A172 (cell line): ENCODE measurements at places on chromosomes 1 and 21.
A peak's percentile ranks its signal among the peaks of the same experiment; 100 is the strongest.

DNA sequence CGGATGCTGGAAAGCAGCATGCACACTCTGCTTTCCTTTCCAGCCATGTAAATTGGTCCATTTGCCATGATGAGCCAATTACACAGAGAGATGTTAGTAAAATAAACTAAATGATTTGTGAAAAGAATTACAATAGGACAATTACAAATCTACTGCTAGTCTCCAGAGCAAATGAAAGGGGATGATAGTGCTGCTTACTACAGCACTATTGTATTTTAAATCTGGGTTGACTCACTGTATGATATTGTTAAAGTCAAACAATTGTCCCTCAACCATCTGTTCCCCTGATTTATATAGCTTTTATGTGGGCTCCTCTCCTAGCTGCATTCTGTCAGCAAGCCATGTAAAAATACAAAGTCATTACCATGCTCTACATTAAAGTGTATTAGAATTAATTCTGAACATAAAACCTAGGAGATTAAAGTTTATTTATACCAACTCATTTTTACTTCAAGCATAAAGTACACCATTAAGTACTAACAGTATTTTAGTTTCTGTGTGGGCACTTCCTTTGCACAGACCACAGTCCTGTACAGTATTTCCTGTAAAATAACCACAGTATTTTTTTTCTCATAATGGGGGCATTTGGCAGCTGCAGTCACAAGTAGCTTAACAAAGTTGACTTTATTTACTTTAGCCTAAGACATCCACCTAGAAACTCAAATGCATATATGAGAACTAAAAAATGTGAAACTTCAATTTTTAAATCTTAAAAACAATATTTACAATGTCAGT is 135.8 kb downstream of the VAV3 start:
- DNase-seq = peak; percentile 16

DNA sequence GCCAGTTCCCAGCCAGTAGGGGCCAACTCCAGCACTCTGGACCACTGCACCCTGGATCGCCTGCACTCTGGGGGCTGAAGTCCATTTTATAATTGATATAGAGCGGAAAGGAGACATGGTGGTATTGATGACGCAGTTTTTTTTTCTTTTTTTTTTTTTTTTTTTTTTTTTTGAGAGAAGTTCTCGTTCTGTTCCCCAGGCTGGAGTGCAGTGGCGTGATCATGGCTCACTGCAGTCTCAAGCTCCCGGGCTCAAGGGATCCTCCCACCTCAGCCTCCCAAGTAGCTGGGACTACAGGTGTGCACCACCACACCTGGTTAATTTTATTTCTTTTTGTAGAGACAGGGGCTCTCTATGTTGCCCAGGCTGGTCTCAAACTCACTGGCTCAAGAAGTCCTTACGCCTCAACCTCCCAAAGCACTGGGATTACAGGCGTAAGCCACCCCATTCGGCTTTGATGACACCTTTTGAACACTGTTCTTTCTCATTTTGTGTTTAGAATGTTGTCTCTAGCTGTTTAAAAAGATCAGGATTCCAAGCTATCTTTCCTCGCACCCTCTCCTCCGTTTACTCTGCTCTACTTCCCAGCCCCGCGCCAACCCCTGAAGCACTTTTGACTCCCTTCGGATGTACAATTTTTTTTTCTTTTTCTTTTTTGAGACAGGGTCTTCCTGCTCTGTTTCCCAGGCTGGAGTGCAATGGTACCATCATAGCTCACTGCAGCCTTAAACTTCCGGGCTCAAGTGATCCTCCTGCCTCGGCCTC is 960 bp downstream of the MX2 start:
- DNase-seq = no peak

GRCh38 chr1:53166912-53167311 is 24.5 kb upstream of the SLC1A7 start:
- no peak for DNase-seq

DNA sequence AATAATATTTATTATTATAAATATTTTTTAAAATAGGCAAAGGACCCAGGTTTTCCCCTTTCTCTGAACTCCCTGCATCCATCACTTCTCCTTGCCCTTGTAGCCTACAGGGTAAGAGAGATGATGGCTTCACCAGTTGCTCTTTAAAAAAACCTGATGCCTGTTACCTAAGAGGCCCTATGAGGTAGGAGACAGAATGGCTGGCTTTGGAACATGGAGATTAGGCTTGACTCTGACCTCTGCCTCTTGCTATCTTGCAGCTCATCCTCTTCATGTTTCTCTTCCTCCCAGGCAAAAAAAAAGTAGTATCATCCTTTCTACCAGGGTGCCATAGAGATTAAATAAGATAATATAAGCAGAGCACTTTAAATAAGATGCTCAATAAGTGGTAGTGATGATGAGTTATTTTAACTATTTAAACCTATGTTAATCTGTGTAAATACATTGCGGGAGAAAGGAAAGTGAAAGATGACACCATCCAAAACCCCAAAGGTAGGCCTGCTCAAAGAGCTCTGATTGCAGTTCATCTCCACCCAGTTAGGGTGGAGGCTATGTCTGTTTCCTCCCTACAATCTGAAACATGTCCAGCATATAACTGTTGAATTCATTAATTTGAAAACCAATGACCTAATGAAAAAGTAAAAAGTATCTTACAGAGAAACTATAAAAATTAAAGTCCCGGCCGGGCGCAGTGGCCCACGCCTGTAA is 51.8 kb downstream of the RGS2 start:
- DNase-seq = no peak

GRCh38 chr1:240734001-240734400 is 122.0 kb upstream of the GREM2 start:
- no peak for DNase-seq

GRCh38 chr1:68448365-68448764 is 1.4 kb downstream of the RPE65 start:
- DNase-seq = no peak

GRCh38 chr1:6497867-6498575 is 6.6 kb upstream of the PLEKHG5 start:
- DNase-seq = no peak

GRCh38 chr1:70790232-70790923 is 257.2 kb downstream of the PTGER3 start:
- no peak for DNase-seq

GRCh38 chr1:212255705-212256307 is 29.4 kb upstream of the PPP2R5A start:
- DNase-seq = no peak

DNA sequence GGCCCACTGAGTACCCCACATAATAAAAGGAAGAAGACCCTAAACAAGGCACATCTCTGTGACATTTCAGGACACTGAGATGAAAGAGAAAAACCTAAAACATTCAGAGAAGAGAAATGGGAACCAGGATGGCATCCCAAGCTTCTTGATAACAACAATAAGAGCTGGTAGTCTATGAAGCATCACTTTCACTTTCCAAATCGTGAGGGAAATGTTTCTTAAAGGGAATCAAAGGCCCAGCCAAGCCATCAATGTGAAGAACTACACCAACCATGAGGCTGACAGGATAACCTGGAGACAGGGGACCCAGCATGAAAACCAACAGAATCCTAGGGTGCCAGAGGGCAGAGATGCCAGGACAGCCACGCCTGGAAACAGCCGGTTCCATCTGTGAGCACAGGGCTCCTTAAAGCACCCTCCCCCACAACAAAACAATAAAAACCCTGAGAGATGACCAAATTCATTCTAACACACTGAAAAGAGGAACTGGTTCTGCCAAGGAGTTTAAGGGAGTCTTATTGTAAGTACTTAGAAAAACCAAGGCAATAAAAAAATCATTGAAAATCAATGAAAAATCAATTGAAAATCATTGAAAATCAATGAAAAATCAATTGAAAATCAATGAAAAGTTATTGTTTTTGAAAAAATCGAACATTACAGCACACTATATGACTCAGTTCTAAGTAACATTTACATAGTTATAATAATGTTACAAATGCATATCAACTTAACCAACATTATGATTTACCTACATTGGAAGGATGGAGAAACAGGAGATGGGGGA is 141.5 kb upstream of the ERG start:
- no peak for DNase-seq

DNA sequence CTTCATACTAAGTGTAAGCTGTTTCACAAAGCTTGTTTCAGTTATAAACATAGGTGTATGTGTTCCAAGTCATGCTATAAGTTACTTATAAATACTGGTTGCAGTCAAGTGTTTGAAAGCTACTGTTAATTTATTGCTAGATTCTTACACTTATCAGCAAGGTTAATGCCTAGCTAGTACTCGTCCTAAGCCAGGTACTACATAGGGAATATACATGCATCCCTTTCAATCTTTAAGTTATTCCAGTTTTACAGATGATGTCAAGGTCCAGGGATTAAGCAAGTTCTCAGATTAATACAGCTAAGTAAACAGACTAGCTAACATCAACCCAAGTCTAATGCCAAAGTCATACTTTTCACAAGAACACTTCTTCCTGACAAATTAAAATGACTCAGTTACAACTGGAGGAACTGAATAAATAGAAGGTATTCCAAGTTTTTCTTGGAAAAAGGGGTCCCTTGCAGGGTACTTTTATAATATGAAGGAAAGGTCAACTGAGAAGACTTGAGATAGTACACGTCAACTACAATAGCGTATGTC is 652.2 kb upstream of the USP24 start:
- no peak for DNase-seq

- DNase-seq = peak; percentile 58
These were observed 4.4 kb upstream of the ZNF692 start for GRCh38 chr1:248862998-248863881.
